Activated B cell treated with CpG ODN at 0.5 μM for 24 hours (primary cell): ENCODE measurements at places on chromosomes 16 and 17. TPM values are rescaled to one million over a fixed set of nuclear protein-coding genes. Genes with fewer than 3 reads are reported as not detected.

The ZC3H18 gene
- total RNA-seq = 61.7 and 74.2 TPM in 2 replicates

The GPRC5B gene
- 0.07 TPM in 1 of 2 replicates, not detected in the other for total RNA-seq

The MTSS2 gene
- 0.81 and 1.4 TPM in 2 replicates for total RNA-seq

The SPSB3 gene
- 36.4 and 40.3 TPM in 2 replicates for total RNA-seq

The FOXJ1 gene
- 0.39 and 0.44 TPM in 2 replicates for total RNA-seq

The HOXB1 gene
- total RNA-seq = not detected in 2 replicates

- no peaks in the 10 kb centered on the region for H3K36me3 ChIP-seq
- H3K4me1 ChIP-seq = no peaks in the 10 kb centered on the region
- no peaks in the 10 kb centered on the region for H3K27me3 ChIP-seq
Observed at GRCh38 chr17:66348584-66349165, 46.3 kb downstream of the PRKCA start.

GRCh38 chr17:74526681-74527080, 4.6 kb downstream of the CD300LB start:
- peaks cover 20% of the 10 kb centered on the region for H3K4me1 ChIP-seq
- H3K27ac ChIP-seq = no peak overlapping the region
- peaks cover 3% of the 10 kb centered on the region for H3K27me3 ChIP-seq

- no peaks in the 10 kb centered on the region for H3K27me3 ChIP-seq
- peaks cover 72% of the 10 kb centered on the region for H3K4me1 ChIP-seq
- peak; percentile 3 for DNase-seq
- H3K4me3 ChIP-seq = no peak overlapping the region
- H3K36me3 ChIP-seq = peaks cover 3% of the 10 kb centered on the region
- no peak overlapping the region for H3K27ac ChIP-seq
Observed at GRCh38 chr17:17051380-17051779, 9.1 kb downstream of the MPRIP start.

GRCh38 chr16:48126801-48127644, 28.8 kb downstream of the ABCC12 start:
- DNase-seq = no peak
- no peak overlapping the region for H3K4me3 ChIP-seq
- H3K4me1 ChIP-seq = no peaks in the 10 kb centered on the region
- H3K36me3 ChIP-seq = no peaks in the 10 kb centered on the region

DNA sequence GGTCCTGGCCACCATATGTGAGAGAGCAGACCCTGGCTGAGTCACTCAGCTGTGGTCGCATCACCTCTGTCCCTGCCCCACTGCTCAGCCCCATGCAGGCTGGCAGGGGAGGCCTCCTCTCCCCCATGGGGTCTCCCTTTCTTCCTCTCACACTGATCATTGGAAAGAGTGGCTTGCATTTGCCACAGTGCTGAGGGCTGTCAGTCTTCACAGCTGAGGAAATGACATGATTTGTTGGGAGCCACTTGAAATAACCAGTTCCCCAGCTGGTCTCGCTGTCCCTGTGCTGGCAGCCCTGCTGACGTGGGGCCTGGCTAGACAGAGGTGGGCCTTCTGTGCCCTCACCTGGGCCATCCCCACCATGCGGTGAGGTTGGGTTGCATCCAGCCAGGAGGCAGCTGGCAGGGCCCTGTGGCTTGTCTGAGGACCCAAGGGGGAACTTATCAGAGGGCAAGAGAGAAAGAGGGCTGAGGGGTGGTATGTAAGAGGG, 30.1 kb upstream of the MED9 start:
- H3K4me1 ChIP-seq = no peaks in the 10 kb centered on the region
- H3K36me3 ChIP-seq = no peaks in the 10 kb centered on the region
- peaks cover 7% of the 10 kb centered on the region for H3K27me3 ChIP-seq

DNA sequence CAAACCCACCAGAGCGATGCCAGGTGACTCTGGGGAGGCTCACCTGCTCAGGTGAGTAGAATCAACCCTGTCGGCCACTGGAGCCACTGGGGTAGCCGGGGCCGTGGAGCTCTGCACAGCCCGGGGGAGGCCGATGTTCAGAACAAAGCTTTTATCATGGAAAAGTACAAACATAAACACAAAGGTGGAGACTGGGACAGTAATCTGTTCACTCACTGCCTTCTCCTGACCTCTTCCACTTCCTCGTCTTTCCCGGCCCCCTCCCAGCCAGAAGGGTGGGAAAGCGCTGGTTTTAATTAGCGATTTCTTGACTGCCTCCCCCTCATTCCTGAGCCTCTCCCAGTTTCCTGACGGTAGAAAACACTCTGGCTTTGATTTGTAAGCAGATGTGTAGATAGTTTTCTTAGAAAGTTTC, 9.8 kb upstream of the TEX19 start:
- H3K36me3 ChIP-seq = no peaks in the 10 kb centered on the region
- no peak overlapping the region for H3K27ac ChIP-seq
- no peak overlapping the region for H3K4me3 ChIP-seq
- H3K4me1 ChIP-seq = peaks cover 9% of the 10 kb centered on the region
- DNase-seq = no peak

- no peak for DNase-seq
- H3K4me3 ChIP-seq = no peak overlapping the region
- H3K27ac ChIP-seq = no peak overlapping the region
- no peaks in the 10 kb centered on the region for H3K36me3 ChIP-seq
Observed at GRCh38 chr16:10069374-10069773, 112.9 kb downstream of the GRIN2A start.

DNA sequence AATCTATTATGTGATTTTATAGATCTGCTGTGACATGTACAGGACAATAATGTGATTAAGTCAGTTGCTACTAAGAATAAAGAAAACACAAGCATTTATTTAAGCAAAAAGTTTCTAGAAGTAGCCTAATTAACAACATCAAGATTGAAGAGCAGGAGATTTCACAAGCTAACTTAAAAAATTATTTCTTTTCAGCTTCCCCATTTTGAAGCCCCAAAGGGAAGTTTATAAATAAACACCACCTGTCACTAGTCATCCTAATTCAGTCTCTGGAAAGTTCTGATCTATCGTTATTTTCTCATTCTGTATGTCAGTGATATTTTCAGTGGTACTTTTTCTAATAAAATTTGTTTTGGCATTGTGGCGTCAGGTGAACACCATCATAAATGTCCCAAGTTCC, 8.3 kb downstream of the CAPNS2 start:
- peaks cover 2% of the 10 kb centered on the region for H3K27me3 ChIP-seq
- H3K4me3 ChIP-seq = no peak overlapping the region
- H3K27ac ChIP-seq = no peak overlapping the region
- H3K4me1 ChIP-seq = peaks cover 3% of the 10 kb centered on the region
- no peak for DNase-seq

DNA sequence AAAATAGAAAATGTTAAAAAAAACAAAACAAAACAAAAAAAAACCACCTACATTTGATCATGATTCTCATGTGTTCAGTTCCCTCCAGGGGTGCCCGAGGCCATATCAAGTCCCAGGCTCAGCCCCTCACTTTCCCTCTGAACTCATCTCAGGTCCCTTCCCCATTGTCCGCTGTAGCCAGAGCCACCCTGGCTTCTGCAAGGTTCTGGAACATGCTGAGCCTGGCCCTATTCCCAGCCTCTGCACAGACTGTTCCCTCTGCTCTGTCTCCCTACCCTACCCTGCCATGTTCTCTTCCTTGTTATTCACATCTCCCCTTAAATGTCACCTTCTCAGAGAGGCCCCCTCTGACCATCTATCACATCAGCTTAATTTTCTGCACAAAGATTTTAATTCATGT, 46.9 kb downstream of the TK2 start:
- no peaks in the 10 kb centered on the region for H3K27me3 ChIP-seq
- DNase-seq = no peak
- no peaks in the 10 kb centered on the region for H3K36me3 ChIP-seq
- no peak overlapping the region for H3K4me3 ChIP-seq
- H3K27ac ChIP-seq = no peak overlapping the region
